ENCODE measurements at places on chromosomes 6 and 20. TPM values are rescaled to one million over a fixed set of nuclear protein-coding genes. Genes with fewer than 3 reads are reported as not detected.

Gene TREML2
- not detected for polyA plus RNA-seq

Gene DCDC2
- 0.47 TPM for polyA plus RNA-seq

Gene MYMX
- polyA plus RNA-seq: 0.09 TPM

Gene TRIM40
- polyA plus RNA-seq: not detected

Gene OSTM1
- polyA plus RNA-seq: 29.8 TPM

Gene MDFI
- 0.53 TPM for polyA plus RNA-seq

Gene PLA2G7
- polyA plus RNA-seq: not detected

Gene RFX6
- not detected for polyA plus RNA-seq

Gene PBX2
- polyA plus RNA-seq: 27.4 TPM

Gene THEMIS
- not detected for polyA plus RNA-seq

Gene PROKR2
- not detected for polyA plus RNA-seq

Gene FAM83D
- polyA plus RNA-seq: not detected

Gene PRR18
- not detected for polyA plus RNA-seq

All from psoas muscle (tissue), 8 donors.